Fibroblast of the conjunctiva (primary cell): ENCODE measurements at places on chromosomes 1 and 21.

GRCh38 chr1:42938645-42939615, 19.7 kb downstream of the SLC2A1 start:
- no peak for DNase-seq

GRCh38 chr1:176157995-176158394, 49.1 kb downstream of the COP1 start:
- DNase-seq, result no peak

GRCh38 chr1:220378571-220379302, 106.5 kb upstream of the RAB3GAP2 start:
- no peak for DNase-seq

DNA sequence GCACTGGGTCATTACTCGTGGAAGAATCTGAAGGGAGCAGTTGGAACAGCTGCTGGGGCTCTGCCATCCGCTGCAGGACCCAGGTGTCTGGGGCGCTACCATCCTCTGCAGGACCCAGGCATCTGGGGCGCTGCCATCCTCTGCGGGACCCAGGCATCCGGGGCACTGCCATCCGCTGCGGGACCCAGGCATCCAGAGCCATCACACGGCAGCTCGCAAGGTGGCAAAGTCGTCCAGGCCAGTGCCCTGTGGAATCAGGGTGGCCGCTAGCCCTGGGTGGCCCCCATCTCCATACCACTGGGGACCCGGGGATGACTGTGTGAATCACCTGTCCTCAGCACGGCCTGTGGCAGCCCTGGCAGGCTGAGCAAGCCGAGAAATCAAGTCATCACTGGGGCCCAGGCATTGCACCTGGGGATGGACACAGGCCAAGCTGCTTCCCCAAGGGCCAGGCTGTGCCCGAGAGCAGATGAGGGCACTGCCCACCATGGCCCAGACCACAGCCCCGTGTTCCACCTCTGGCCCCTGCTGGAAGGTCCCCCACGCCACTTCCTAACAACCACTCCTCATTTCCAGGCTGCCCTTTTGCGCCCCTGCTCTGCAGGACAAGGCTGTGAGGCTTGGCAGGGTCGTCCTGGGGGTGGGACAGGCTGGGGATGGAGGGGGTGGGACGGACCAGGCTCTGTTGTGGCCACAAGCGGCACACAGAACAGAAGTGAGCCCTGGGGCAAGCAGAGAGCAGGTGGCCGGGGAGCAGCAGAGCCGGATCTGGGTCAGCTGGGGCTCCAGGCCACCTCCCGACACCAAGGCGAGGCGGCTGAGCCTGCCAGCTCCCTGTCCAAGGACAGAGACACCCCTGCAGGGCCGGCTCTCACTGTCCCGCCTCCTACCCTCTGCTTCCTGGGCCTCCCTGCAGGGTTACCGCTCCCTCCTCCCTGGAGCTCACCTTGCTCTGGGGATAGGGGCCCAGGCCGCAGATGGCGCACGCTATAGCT, 12.7 kb downstream of the GABRD start:
- no peak for DNase-seq

DNA sequence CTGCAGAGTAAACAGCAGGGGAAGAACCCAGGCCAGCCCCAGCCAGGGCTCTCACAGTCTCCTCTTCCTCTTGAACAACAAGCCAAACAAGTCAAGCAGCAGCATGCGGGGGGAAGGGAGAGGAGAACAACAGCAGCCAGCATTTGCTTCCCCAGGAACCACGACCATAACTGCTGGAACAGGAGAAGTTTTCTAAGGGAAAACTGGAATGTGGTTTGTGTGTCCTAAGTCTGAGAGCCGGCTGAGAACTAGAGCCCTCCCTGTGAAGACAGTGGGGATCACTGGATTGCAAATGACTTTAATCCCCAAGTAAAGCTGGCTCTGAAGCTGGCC, 48.2 kb downstream of the COQ8A start:
- DNase-seq, result no peak

DNA sequence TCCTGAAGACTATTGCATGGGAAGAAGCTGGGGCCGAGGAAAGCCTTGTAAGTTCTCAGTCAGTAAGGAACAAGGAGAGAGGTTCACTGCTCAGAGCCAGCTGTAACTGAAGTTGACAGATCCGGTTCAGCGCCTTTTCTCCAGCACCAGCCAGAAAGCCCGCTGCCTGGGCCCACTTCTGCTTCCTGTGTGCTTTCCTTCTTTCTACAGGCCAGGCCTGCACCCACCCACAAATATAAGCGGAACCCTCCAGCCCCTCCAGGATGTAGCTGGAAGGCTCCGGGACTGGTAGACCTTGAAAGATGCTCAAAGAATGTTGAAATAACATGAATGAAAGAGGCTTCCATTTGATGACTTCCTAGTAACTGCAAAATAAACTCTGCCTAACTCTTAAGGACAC, 38.8 kb downstream of the PARP1 start:
- DNase-seq, result no peak

DNA sequence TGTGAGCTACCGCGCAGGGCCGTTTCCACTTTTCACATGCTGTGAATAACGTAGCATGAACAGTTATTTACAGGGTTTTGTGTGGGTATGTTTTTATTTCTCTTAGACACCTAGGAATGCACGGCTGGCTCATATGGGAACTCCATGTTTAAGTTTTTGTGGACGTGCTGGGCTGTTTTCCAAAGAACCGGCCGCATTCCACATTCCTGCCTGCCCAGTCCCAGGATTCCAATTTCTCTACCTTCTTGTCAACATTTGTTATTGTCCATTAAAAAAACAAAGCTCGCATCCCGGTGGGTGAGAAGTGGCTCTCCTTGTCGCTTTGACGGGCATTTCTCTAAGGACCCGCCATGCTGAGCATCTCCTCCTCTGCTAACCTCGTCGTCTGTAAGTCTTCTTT, 47.1 kb upstream of the LRRC3 start:
- no peak for DNase-seq

GRCh38 chr1:201543871-201544642, 5.1 kb downstream of the NAV1 start:
- no peak for DNase-seq
